ENCODE measurements at places on chromosomes 7 and 10.

DNA sequence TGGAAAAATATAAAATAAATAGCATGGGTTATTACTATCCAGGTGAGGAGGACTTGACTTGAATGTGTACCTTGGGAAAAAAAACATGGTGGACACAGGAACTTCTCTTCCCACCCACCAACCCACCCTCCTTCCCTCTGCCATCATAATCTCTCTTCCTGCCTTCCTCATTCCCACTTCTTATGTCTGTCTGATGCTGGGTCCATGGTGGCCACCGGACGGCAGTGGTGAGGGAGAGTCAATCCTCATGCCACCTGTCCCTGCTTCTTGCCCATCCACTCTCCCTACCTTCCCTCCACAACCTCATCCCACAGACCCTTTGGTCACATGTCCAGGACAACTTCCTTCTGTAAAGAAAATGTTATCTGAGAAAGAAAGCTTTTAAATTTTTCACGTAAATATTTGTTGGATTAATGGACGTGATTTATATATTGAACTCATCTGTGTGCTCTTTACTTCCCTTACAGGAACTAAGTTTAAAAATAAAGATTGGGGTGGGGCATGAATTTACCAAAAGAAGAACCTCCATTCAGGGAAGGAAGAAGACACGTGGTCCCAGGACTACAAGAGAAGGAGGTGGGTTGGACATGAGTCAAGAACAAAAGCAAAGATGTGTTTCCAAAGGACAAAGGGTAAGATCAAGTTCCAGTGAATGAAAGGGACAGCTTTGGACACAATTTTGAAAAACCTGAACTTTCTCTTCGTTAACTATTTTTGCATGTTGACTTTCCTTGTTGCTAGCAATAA lies 104.5 kb downstream of the PIP4K2A start:
- no peak for DNase-seq

DNA sequence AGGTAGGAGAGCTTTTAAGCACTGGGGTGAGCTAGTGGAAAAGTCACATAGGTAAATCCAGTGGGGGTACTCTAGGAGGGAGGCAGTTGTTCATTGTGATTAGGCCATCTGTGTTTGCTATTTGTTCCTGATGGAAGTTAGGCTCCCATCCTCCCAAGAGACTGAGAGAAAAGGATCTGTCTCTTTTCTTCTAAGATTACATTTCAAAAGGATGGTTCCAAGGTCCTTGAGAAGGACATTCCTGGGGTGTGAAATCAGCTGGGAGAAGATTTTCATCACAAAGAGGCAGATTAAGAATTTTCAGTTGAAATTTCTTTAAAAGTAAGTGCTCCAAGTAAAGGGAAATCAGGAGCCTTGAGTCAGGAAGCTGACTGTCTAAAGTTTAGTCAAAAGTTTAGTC lies 210.8 kb upstream of the CSTF2T start:
- DNase-seq, result no peak

DNA sequence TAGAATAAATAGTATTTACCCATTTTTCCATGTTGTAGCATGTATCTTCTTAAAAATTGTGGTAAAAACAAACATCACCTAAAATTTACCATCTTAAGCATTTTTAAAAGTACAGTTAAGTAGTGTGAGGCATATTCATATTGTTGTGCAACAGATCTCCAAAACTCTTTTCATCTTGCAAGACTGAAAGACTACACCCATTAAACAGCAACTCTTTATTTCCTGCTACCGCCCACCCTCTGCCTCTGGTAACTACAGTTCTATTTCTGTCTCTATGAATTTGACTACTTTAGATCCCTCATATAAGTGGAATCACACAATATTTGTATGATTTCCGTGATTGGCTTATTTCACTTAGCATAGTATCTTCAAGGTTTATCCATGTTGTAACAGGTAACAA lies 40.0 kb upstream of the AGBL3 start:
- DNase-seq, result no peak

DNA sequence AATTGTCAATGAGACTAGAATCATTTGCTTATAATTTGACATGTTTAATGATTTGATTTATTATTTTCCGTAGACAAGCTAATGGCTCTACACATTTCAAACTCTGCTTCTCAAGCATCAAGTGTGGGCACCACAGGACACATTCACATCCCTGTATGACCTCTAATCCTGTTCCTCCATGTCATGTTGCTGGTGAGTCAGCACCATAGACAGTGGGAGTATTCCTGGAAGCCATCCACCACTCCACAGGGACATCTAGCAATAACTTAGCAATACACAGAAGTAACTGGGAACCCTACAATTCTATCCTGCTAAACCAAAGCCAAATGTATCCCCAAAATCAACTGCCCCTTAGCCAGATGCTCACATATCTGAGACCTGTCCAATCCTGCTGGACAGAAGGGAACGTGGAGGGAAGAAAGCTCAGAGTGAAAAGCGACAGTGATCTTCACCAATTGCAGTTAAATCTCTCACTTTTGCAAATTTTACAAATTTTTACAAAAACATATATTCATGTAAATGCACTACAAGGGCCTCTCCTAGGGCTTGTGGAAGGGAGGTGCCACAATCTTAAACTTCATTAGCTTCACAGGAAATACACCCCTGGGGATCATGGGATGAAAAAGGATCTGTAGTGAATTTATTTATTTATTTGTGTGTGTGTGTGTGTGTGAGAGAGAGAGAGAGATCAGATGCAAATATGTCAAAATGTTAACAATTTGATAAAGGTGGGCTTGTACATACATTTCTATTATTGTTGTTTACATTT lies 126.5 kb downstream of the GFRA1 start:
- peak; percentile 46 for DNase-seq

GRCh38 chr7:110645616-110646015 lies 445.3 kb upstream of the LRRN3 start:
- no peak for DNase-seq

All from fibroblast of upper back skin (primary cell).